ENCODE measurements at places on chromosomes 5 and 9.

DNA sequence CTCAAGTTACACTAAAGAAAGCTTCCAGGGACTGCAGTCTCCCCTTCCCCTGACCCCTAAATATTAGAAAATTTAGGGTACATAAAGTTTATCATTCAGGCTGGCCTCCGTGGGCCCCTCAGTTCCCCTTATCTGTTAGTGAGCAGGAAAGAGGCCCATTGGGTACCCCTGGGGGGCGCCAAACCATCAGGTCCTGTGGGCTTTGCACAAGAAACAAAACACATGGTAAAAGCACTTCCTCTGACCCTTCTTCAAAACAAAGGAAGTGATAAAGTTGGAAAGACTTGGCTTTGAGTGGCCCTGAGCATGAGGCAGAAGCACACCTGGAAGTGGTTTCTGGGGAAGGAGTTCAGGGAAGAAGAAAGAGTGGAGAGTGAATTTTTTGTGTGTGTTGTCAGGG, 213.0 kb downstream of the SMARCA2 start:
- peak; percentile 17 for DNase-seq

- DNase-seq = no peak
Observed at GRCh38 chr5:157431544-157432200, 28.3 kb upstream of the NIPAL4 start.

DNA sequence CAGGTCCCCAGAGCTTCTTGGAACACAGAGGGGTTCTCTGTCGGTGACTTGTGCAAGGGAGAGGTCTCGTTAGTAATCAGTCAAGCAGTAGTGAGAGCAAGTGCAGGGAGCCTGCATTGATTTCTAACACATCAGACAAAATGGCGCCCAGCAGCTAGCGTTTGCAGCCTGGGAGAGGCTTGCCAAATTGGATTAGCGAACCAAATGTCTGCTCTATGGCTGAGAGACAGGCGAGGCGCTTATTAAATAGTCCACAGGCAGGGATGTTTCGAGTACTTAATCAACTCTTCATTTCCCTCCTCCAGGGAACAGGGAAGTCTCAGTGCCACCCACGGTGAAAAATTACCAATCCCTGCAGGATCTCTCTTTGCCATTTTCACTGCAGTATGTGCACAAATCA, 131.4 kb upstream of the SHB start:
- no peak for DNase-seq

- DNase-seq = no peak
Observed at GRCh38 chr5:132850066-132850465, 16.2 kb downstream of the GDF9 start.

DNA sequence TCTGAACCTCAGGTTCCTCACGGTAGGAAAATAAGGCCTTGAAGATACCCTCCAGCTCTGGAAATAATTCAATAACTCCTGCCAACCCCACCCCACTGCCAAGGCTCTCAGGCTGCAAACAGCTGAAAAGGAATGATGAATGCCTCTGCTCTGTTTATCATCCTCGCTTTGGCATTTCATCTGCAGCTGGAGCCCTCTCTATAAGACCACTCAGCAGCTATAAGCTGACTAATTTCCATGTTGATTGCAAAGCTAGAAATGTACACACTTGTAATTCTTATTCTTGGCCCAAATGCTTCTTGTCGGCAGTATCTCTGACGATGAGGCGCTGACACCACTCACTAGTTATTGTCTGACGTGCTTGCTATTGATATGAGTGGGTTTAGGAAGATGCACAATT, 408.4 kb upstream of the NMUR2 start:
- DNase-seq = no peak

DNA sequence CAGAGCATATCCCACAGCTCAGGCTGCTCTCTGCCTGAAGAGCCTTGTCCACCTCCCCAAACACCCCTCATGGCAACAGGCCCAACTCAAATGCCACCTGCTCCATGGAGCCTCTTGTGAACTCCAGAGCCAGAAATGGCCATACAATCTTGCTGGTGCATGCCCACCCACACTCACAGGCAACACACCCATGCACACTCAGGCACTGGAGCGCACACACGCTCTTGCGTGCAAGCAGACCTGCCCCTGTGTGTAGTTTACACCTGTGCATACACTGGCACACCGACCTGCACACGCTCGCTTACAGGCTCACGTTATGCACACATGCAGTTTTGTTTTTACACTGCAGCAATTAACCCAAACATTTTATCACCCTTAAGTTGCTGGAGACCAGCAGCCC, 40.0 kb downstream of the HRH2 start:
- no peak for DNase-seq

GRCh38 chr9:69660304-69660703, 11.9 kb downstream of the APBA1 start:
- no peak for DNase-seq

DNA sequence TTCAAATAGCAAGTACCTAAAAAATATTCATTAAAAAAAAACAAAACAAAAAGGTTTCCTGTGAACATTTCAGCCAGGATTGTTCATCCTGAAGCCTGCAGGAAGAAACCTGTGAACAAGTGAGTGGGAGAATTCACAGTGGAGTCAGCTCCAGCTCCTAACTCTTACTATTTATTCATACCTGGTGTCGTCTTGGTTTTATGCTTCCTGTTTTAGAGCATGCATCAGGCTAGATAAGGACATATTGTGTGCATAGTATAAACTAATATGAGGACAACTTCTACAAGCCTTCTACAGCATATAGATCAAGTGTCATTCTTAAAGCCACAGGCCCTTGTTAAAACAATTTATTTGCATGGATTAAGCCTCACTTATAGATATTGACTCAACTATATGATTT, 169.9 kb downstream of the EFNA5 start:
- DNase-seq = no peak

GRCh38 chr5:50476549-50476948, 35.5 kb upstream of the EMB start:
- DNase-seq = no peak

DNA sequence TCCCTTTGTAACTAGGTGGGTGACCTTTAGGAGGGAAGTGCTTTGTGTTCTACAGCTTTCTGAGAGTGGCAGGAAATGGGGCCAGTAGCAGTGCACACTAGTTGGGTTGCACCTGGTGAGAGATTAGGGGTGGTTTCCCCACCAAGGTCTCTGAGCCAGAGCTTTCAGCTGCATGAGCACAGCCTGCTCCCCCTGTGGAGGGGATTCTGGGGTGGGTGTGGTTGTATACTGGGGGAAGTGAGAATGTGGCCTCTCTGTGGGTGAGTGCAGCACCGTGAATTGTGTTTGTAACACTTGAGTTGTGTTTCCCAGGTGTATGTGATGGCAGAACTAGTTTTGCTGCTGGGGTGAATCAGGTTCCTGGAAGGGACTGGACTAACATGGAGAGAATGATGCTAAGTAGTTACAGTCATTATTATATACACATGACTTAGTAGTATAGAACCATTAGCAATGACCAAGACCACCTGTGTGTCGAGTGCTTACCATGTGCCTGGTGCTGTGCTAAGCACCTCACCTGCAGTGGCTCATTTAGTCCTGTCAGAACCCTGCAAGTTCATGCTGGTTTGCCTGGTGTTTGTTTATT, 11.8 kb upstream of the CXXC5 start:
- DNase-seq = no peak

GRCh38 chr9:132040246-132040645, 39.4 kb downstream of the MED27 start:
- DNase-seq = no peak

DNA sequence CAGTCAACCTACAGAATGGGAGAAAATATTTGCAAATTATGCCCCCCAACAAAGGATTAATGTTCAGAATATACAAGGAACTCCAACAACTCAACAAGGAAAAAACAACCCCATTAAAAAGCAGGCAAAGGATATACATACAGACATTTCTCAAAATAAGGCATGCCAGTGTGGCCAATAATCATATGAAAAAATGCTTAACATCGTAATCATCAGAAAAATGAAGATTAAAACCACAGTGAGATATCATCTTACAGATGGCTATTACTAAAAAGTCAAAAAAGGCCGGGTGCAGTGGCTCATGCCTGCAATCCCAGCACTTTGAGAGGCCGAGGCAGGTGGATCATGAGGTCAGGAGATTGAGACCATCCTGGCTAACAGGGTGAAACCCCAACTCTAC, 103.2 kb downstream of the KLHL3 start:
- no peak for DNase-seq

GRCh38 chr5:60161340-60161934, 267.9 kb upstream of the PDE4D start:
- no peak for DNase-seq

GRCh38 chr9:137449081-137449844, 8.1 kb upstream of the ENTPD8 start:
- peak; percentile 5 for DNase-seq

DNA sequence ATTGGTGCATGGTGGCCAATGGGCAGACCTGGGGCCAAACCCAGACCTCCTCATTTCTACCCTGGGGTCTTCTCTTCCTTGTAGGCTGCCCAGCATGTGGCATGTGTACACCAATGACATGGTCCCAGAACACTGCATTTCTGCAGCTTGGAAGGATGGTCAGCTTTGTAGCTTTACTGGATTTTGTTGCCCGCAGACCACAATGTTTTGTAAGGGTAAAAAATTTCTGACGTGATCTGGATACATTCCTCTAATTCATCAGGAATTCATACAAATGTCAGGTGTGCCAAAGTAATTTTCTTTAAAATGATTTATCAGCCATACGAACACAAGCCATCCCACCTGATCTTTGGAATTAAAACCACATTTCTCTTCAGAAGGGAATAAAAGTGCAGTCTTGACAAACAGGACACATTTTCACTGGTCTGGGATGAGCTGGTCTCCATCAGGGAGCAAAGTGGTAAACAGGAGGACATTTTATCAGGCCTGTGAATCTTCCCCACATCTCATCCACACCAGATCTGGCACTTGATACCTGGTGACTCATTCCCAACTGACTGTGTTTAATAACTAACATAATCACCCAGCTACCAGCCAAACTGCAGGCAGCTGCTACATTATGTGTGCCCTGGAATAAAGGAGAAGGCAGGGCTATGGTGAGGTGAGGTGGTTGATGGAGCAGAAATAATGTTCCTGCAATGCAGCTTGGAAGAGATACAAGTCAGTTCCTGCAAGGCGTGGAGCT, 103.9 kb downstream of the SPOCK1 start:
- DNase-seq = no peak

DNA sequence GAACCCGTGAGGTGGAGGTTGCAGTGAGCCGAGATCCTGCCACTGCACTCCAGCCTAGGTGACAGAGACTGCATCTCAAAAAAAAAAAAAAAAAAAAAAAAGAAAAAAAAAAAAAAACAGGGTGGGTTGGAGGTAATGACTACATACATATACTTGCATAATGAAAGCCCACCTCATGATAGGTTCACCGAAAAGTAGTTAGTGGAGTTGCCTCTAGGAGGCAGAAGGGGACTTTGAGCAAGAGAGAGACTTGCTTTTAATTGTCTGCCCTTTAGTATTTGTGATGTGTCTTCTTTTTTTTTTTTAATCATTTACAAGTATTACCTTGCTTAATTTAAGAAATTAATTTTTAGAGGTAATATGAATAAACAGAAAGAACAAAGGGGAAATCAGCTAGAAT, 99.8 kb downstream of the PPARGC1B start:
- DNase-seq = no peak

DNA sequence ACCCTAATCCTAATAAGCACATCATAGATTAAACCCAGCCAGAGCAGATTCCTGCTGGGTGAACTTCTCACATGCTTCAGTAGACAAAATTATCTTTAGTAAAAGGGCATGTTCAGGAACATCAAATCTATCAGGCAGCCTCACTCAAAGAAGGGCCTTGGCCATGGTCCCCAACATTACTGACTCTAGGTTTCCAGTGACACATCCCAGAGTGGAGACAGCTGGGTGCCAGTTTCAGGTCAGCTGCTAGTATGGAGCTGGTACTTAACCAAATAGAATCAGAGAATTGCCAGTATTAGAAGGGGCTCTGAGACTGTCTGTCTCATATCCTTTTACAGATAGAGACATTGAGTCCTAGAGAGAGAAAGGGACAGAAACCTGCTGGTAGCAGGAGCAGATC, 44.1 kb upstream of the GALNT10 start:
- no peak for DNase-seq

GRCh38 chr5:124262470-124262869, 484.0 kb downstream of the ZNF608 start:
- no peak for DNase-seq

- DNase-seq = no peak
Observed at GRCh38 chr9:73239570-73240265, 88.1 kb downstream of the ANXA1 start.

DNA sequence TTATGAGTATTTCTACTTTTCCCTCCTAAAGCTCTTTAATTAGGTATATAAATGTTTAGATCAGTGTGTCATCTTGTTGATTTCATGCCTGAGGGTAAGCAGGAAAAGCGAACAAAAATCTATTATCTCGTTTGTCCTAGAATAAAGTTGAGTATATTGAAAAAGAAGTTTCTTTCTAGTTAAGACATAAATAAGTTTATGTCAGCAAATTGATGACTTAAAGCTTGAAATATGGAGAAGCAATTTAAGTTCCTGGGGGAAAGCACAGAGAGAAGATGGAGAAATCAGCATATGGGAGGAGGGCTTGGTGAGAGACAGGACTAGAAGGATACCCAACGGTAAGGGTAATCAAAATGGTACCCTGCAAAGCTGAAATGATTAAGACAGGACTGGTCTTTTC, 813.4 kb downstream of the MTRR start:
- no peak for DNase-seq

DNA sequence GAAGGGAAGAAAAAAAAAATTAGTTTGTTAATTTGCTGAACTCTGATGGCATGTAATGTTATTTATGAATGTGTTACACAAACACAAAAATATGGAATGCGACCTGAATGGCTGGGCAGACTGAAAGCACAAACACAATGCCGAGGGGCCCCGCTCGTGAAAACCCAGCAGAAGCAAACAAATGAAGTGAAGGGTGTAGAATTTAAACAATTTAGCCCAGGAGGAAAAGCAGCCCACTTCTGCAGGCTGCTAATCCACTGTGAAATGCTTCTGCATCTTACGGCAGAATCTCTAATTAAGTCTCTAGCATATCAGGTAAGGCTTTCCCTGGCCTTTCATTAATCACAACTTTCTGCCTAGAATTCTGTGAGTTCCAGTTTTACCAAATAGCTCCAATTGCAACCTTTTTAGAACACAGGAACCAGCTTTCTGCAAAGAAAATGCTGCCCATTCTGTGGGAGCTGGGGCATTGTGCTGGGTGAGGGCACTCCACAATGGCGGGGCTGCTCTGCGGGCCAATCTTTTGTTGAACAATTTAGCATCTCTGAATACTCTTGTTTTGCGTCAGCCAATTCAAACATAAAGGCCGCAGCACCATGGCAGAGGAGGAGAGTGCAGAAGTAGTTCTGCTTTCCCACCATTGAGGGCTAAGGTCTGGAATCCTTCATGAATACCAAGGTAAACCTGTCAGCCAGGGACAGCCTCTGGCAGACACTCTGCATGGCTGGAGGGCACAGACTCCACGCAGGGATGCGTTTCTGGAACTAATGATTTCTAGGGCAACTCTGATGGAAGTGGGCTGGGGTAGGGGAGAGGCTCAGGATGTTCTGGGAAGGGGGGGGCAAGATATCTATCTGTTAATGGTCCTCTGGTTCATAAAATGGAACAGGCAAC, 66.4 kb downstream of the PTCH1 start:
- no peak for DNase-seq
